ENCODE measurements at places on chromosomes 12 and 14.

DNA sequence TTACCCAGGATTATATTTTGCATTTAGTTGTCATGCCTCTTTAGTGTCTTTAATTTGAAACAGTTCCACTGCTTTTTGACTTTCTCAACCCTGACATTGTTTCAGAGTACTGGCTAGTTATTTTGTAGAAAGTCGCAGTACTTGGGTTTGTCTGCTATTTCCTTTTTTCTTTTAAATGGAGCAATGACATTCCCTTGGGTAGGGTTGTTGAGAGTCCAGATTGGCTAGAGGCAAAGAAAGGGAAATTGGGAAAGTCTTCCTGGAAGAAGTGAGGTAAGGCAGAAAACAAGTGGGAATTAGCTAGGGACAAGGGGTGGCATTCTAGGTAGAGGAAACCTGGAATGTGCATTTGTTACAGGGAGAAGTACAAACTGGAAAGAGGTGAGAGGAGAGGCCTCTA lies 245.9 kb downstream of the EMP1 start:
- DNase-seq: no peak

DNA sequence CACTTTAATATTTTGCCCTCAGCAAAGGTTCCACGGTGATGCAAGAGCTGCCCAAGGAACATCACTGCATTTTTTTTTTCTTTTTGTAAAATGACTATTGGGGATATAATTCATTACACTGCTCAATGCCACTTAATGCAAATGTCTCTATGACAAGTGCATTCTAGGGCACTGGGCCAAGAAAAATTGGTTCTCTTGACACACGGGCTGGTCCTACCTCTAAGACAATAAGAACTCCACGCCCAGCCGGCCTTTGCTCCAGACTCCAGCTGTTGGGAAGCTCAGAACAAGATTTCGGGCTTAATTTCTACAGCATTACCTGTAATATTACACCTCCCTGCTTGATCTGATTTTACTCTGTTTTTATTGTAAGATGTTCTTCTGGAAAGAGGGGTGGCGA lies 48.8 kb upstream of the VRK1 start:
- no peak for DNase-seq

DNA sequence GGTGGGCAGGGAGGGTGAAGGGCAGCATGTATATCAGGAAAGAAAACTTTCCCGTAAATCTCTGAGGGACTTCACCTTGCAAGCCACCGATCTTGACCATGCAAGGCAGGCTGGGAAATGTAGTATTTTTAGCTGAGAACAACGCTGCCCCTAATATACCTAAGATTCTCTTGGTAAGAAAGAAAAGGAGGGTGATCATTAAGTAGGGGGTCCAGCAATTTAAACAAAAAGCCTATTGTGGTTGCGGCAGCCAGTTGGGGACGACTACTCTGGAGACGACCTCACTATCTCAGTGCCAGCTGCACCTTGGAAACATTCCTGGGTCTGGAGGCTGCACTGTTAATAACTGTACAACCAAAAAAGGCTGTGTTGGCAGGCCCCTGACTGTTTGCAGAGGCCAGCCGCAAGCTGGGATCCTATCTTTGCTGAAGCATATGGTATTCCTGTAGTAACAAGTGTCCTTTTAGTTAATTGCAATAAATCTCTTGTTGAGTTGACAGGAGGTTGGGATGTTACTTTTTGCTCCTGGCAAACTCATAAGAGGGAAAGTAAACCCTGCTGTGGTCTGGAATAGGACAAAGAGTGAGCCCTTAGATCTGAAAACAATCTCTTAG lies 6.4 kb downstream of the APOLD1 start:
- no peak for DNase-seq

GRCh38 chr12:92927055-92927435 lies 2.0 kb downstream of the EEA1 start:
- DNase-seq: no peak

DNA sequence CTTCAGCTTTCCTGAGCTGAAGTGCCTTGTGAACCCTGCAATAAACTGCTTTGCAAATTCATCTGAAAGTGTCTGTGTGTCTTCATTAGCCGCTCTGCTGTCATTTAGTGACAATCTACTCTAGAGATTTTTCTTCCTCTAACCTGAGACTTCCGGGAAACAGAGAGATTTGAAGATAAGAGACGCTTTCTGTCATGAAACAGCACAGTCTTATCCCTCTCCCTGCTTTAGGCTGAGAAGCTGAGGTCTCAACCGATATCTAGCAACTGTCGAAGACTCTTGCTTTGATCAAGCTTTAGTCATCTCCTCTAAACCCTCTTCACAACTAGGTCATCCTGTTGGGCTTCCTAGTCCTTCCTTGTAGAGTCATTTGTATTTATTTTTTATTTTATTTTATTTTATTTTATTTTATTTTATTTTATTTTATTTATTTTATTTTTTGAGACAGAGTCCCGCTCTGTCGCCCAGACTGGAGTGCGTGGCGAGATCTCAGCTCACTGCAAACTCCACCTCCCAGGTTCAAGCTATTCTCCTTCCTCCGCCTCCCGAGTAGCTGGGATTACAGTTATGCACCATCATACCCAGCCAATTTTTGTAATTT lies 1.2 kb downstream of the RNASE2 start:
- no peak for DNase-seq

DNA sequence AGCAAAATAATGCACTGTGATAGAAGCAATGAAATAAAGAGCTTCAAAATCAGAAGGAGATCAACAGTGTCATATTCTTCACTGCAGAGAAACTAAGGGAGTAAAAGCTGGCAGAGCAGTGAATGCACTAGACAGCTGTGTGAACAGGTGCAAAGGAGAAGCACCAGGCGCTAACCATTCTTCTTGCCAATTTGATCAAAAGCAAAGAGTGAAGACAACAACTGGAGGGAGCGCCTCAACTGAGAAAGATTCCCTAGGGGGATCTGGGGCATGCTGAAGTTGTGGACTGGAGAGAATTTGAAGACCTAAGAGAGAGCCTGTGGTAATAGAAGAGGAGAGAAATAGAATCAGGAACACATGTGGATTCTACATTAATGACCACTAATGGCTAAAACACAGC lies 50.4 kb upstream of the OVCH1 start:
- no peak for DNase-seq

Data from neural crest cell (in vitro differentiated cells).